Left lung (tissue), 14 donors: ENCODE measurements at places on chromosomes 4 and X. TPM values are rescaled to one million over a fixed set of nuclear protein-coding genes. Genes with fewer than 3 reads are reported as not detected.

Gene LEF1
- 4.1 TPM for total RNA-seq

Gene AADAT
- total RNA-seq: 11.6 TPM

Gene GLRB
- total RNA-seq: 4.0 TPM

Gene SATL1
- not detected for total RNA-seq

GRCh38 chr4:8431553-8431952, 9.0 kb downstream of the ACOX3 start:
- no peak for DNase-seq

GRCh38 chr4:40992472-40993295, 221.7 kb downstream of the APBB2 start:
- DNase-seq: no peak

DNA sequence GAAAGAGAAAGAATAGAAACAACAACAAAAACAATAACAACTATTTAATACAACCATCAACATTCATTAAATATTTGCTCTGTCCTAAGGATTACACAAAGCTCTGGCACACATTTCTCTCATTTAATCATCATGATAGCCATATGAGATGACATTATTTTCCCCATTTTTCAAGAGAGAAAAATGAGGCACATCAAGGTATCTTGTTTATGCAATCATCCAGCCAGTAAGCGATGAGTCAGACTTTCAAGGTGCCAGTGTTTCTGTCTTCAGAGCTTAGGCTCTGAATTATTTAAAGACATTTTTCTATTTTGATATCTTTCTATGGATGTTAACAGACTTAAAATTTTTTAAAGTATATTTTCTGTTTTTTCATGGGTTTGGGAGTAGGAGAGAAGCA, 541.8 kb upstream of the SMIM31 start:
- DNase-seq: no peak
